WERI-Rb-1 (cell line): ENCODE measurements at places on chromosomes 6 and 20.

GRCh38 chr6:1063671-1064355 lies 248.1 kb upstream of the FOXQ1 start:
- DNase-seq: no peak

DNA sequence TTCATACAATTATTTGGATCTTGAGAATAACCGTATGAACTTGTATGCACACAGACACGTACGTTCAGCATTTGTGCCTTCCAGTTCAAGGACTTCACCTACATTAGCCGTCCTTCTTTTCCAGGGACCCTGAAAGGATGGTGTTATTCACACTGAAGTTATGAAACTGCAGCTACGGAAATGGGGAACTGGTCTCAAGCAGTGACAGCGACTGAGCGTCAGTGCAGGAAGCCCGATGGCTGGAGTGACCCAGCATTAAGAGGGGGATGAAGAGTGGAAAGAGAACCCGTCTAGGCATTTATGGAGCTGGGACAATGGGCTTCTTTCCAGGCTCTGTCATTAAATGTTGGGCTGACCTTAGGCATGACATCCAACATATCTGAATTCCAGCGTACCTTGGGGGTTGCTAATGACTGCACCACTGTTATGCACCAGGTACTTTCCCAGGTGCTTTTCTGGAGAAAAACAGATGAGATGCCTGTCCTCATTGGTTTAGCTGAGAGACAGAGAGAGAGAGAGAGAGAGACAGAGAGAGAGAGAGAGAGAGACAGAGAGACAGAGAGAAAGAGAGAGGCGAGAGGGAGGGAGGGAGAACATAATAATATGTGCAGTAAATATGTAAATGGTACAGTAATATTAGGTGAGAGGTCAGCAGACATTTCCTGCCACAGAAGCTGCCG lies 204.7 kb upstream of the EXOC2 start:
- DNase-seq: no peak

- DNase-seq: no peak
Observed at GRCh38 chr6:98044791-98045470, 761.9 kb upstream of the MMS22L start.

DNA sequence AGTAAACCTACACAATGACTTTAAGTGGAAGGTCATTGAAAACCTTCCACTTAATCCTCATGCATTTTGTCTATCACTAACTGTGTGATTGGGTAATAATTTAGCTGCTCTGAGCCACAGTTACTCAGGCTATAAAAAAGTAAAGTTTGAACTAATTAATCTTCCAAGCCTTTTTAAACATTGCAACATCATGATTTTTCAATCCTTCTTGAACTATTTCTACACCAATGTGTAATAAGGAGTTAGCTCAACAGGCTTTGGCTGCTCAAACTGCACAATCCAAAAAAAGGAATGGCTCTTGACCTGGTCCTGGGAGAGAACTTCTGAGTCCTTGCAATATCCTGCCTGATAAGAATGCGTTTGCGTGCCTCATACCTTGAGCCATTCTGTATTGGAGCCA lies 34.8 kb upstream of the FILIP1 start:
- DNase-seq: no peak

GRCh38 chr20:42688576-42688975 lies 501.1 kb downstream of the PTPRT start:
- DNase-seq: no peak

DNA sequence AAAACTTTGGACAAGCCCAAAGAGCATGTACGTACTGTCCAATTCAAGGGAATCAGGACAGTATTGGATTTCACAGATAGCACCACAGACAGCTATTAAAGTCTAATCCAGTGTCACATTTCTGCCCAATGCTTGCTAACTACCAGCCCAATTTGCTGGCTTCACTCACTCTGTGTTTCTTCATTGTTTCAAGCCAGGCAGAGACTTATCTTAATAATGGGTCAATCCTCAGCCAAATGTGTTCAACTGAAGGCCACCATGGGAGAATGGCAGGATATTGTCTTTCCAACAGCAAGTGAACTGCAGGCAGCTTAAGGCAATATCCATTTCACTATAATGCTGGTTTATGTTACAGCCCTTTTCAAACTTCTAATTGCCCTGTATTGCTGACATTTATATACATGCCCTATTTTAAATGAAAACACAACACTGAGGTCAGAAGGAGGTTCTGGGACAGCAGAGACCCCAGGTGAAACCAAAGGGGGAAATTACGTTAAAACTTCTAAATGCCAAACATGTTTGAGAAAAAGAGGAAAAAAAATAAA lies 142.1 kb upstream of the RSPO3 start:
- no peak for DNase-seq

GRCh38 chr6:87444362-87444761 lies 28.4 kb upstream of the SLC35A1 start:
- no peak for DNase-seq

DNA sequence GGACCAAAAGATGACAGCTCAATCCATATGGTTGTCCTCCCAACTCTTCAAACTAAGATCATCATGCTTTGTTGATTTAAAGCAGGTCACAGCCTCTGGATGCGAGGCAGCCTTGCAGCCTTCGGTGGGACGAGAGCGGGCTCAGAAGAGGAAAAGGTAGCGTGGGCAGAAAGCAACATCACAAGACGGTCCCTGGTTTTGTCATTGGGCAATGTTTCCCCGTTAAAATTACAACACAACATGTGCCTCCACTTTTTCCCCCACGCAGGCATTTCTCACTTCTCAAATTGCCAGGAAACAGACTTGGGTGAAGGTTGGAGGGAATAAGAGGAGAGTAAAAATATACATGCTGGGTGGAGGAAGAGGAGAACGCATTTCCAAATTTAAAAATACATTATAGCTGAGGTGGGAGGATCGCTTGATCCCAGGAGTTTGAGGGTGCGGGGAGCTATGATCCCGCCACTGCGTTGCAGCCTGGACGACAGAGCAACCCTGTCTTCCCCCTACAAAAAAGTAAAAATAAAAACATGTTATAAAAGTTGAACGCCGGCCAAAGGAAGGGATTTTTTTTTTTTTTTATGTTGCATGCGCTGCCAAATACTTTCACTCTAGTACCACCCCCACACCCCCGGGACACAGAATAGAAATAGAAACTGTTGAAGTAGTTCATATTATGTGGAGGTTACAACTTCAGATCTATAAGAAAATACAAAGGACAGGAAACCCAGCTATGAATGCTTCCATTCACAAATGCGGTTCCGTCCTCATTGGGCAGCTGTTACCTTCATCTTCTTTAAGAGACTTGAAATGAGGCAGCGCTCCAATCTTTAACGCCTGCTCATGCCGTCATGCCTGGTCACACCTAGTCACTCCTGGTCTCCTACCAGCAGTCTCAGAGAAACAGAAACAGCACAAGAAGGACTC lies 13.9 kb upstream of the NAA20 start:
- DNase-seq: no peak

- DNase-seq: no peak
Observed at GRCh38 chr6:130593200-130593599, 227.4 kb downstream of the TMEM200A start.

DNA sequence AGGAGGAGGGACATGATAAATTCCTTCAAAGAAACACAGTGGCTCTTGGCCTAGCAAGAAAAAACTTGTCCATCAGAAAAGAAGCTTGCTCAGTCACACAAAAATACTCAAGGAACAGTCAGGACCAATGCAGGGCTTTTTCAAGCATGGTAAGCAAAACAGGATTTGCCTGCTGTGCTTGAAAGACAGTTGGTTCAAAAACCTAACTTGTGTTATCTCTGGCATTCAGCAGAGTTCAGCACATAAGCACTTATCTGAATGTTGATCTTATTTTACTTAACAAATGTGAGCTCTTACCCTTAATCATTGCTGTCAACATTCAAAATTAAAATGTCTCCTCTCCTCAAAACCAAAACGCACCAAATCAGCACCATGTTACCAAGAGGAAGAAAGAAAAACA lies 38.3 kb downstream of the ATG5 start:
- DNase-seq: no peak

GRCh38 chr20:1001911-1002681 lies at the start of gene RSPO4:
Gene RSPO4 (minus strand): TSS chr20:1002311. CDS start chr20:1002164, 147 bp downstream.
- peak; percentile 49 for DNase-seq

GRCh38 chr6:8429821-8430220 lies 5.5 kb downstream of the SLC35B3 start:
- DNase-seq: no peak

- no peak for DNase-seq
Observed at GRCh38 chr20:41141153-41141815, 3.9 kb downstream of the PLCG1 start.

DNA sequence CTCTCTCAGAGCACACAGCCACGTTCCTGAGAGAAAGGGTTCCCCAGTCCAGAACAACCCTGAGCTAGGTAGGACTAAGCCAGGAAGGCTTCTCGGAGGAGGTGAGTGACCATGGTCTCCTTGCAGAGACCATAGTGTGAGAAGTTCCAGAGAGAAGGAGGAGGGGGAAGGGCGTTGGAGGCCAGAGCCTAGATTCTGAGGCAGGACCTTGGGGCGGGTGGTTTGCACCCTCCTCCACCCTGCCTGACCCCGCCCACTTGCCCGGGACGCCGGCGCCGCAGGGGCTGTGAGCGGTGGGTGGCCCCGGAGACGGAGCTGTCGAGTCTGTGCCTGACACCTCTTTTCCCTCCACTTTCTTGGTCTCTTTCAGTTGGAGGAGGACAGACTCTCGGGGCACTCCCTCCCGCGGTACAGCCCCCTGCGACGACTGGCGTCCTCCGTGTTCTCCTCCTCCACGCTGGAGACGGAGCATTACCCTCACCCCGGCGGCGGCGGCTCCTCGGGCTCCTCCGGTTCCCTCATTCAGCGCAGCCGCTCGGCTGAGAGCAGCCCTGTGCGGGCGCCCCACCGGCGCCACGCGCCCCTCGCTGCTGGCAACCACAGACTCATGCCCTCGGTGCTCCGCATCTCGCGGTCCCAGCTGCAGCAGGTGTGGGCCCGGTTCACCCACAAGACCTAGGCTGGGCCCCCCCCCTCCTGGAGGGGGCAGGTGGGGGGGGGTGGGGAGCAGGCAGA lies 26.2 kb downstream of the TTBK1 start:
- DNase-seq: no peak

DNA sequence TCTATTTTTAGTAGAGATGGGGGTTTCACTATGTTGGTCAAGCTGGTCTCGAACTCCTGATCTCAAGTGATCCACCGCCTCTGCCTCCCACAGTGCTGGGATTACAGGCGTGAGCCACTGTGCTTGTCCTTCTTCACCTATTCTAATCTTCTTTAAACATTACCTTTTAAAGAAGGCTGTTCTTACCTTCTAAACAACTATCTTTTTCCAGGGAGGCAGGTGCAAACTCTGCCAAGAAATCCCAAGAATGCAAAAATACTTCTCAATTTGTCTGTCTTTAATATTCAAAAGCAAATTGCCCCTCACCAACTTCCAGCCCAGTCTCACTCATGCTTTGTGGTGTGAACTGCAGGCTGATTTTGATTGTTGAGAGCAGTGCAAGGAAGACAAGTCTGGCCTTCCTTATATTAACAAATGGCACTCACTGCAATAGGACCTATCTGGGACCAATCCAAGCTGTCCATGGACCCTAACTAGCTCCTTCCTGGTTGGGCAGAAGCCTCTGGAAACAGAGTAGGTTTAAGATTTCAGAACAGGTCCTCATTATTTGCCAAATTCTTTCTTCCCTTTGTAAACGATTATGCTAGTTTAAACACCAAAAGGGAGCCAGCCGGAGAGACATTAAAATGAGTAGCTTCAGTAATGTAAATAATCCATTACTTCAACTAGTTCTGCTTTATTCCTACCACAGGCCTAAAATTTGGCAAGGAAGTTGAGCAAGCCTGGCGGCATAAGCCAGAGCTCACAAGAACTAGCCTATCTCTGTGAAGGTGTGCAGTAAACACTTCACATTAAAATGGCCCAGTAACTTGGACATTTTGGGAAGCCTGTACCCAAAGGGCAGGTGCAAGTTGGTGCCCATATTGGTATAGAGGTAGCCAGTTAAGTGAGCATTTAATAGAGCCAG lies 1.6 kb downstream of the SCAND1 start:
- no peak for DNase-seq

- no peak for DNase-seq
Observed at GRCh38 chr6:33772902-33773472, 15.9 kb downstream of the LEMD2 start.

DNA sequence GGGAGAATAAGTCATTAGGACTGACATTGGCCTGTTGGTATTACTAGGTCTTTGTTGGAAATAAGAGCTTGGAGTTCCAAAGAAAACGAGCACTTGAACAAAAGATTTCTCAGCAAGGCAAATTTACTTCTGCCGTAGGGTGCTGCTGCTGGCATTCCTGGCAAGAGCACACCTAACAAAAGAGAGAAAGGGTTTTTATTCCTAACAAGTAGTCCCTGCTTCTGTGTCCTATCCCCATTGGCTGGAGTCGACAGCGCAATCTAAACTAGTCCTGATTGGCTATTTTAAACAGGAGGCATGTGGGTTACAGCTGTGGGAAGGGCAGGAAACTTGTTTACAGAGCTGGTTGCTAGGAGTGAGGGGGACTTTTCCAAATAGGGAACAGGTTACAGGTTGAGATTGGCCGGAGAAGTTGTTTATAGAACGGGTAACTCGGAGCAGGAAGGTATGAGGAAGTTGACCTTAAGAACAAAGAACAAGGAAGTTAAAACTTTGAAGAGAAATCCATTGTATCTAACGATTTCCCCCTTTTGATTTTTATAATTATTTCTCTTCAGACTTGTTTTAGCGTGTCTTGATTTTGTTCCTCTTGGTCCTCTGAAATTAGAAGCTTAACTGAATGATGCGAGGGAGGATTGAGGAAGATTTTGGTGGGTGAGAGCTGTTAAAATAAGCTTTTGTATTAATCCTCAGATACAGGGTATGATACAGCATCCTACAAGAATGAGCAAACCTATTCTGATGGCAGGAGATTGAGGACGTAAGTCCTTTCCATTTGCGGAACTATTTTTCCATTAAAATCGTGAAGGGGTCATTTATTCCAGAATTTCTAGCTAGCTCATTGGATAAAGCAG lies 3.4 kb upstream of the ZNFX1 start:
- DNase-seq: no peak

- peak; percentile 79 for DNase-seq
Observed at GRCh38 chr6:35687658-35688604, 784 bp downstream of the FKBP5 start.

DNA sequence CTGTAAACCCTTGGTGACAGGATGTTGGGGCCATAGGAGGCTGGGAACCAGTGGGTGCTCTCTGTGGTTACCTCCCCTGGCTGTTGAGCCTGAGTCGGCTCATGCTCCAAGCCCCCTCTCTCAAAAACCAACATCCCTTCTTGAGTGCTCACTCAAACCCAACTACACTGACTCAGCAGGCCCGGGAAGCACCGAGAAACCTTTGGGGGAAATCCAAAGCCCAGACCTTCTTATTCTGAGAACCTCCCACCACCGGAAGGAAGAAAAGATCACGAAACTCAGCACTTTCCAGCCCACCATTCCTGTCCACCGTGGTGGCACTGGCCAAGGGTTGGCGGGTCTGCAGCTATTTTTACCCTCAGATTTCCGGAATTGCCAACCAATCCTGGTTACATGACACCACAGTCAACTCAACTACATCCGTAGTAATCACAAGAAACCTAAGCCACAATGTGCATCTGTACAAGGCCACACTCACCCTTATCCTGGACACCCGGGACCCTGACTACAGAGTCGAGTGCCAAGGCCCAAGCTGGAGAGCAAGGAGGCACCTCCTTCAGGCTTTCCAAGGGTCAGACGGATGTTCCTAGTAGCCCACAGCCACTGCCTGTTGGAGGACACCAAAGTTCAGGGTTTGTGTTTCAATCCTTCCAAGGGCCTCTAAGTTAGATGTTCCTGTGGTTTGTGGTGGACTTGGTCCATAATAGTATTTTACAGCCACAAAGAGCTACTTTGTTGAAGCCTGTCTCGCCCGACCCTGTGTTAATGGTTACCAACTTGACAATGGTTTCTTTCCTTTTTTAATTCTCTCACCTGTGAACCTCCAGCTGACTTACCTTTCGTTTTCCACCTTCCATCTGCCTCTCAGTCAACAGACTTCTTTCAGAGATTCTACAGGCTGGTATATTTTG lies 317.0 kb downstream of the CDC5L start:
- DNase-seq: no peak
